LNCaP clone FGC (cell line): ENCODE measurements at places on chromosomes 16 and 17.

DNA sequence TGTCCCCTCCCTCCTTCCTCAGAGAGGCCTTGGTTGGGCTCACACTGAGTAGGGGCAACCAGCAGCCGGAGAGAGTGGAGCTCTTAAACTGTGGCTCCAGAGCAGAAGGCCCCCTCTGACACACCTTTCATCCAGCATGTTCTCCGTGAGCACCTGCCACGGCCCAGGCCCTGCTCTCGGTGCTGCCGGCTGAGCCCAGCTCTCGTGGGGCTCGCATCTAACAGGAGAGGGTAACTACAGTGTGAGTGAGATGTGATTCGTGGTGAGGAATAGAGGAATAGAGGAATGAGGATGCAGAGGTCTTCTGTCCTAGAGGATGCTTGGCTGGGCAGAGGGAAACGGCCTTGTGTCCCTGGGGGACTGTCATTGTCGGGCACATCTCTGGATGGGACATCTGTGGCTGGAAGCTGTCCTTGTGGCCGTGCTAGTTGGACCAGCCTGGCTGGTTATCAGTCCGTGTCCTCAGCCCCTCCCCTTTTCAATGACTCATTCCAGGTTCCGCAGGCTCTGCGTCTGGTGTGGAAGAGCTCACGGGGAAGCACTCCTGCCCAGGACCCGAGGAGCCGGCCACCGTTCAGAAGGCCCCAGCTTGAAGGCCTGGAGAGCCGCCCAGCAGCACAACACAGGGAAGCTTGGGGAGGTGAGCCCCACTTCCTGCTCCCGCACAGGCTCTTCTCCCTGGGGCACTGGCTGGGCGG is 11.9 kb upstream of the DNASE1 start:
- DNase-seq: peak; percentile 85

DNA sequence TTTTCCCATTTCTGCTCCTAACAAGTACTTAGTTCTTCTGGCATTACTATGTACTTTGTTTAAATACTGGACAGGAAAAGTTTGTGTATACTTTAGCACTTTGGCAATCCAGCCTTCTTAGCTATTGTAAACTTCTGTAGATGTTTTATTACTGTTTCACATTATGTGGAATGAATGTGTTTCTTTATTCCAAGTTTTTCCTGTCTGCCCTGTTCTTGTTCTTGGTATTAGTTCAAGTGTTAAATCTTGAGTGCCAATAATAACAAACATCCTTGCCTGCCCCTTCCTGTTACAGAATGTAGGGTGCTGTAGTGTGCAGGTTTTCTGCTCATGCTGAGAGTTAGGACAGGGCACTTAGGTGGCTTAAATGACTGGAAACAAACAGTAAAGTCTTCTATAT is 7.3 kb upstream of the CAPNS2 start:
- peak; percentile 90 for DNase-seq

DNA sequence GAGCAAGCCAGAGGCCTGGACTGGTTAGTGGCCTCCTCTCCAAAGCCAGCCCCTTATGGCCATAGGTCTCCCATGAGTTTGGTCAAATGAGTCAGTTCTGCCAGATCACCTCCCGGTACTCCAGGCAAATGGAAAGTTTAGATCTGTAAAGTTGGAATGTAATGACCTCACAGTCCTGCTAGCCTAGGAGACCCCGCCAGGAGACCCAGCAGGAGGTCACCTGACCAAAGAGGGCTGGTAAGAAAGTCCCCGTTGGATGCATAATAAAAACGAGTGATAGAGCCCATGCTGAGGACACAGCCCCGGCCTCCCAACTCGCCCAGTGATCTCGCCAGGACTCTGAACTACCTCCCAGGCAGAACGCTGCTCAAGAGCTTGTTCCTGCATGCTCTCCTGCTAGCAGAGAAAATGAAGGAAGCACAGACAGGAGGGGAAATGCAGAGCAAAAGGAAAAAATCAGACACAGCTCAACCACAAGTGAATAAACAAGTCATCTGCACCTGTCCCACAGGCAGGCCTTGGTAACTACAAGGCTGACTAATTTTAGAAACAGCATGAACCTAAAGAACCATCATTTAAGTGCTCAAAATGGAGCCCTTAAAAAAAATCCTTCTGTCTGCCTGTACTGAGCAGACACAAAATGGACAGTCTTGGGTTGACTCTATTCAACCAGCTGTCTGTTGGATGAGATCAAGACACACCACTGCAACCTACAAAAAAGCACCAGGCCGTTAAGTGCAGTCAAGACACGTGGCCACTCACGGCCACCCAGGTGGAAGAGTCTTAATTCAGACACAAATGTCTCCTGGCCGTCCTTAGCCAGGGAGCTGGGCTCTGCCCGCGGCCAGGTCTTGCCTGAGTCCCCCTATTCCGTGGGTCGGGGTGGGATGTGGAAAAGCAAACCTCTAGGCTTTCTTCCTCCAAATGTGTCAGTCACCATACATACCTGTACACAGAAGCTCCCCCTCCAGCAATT is 9.2 kb downstream of the CDIP1 start:
- no peak for DNase-seq

DNA sequence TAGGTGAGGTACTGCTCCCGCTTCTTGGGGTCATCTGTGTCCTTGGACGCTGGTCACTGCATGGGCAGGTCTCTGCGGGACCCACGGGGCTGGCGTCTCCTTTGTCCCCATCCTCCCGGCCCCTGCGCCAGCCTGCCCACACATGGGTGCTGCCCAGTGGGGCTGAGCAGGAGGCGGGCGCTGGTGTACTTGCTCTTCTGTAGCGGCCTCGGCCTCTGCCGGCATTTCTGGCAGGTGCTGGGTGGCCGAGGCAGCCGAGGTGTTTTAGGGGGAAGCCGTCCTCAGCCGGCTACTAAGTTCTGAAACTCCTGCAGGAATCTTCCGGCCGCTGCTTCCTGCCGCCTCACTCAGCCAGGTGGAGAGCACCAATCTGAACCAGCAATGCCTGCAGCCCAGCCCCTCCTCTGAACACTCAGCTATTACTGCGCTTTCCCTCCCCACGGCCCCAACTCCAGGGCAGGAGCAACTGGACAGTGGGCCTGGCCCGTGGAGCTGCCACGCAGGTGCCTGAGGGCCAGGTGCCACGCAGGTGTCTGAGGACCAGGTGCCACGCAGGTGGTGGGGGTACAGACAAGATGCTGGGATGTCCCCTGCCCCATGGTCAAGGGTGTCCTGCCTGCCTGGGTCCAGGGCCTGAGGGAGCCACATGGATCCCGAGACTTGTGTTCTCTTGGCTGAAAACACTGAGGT is 10.0 kb downstream of the DECR2 start:
- DNase-seq: no peak

GRCh38 chr17:45040459-45040858 is 11.0 kb downstream of the DCAKD start:
- peak; percentile 67 for DNase-seq

GRCh38 chr16:29883987-29884386 is 15.4 kb downstream of the SEZ6L2 start:
- DNase-seq: no peak

DNA sequence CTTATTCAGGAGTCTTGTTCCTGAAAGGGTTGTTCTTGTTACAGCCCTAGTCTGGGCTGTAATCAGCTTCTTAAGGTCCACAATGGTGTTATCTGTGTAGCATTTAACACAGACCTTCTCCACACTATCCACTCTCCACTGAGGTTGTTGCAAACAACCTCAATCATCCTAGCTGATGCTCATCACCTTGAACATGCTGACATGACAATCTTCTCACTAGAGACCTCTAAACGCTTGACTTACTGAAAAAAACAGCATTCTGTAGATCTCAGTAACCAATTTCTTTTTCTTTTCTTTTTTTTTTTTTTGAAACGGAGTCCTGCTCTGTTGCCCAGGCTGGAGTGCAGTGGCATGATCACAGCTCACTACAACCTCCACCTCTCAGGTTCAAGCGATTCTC is 3.6 kb downstream of the TNFRSF17 start:
- no peak for DNase-seq

GRCh38 chr17:914561-914960 is 65.0 kb downstream of the NXN start:
- no peak for DNase-seq

GRCh38 chr16:1920727-1921171 is 2.5 kb upstream of the HS3ST6 start:
- DNase-seq: no peak
